ENCODE measurements at places on chromosomes 7 and 10. TPM values are rescaled to one million over a fixed set of nuclear protein-coding genes. Genes with fewer than 3 reads are reported as not detected.

ANKRD1 gene
- 3.2 TPM for polyA plus RNA-seq

SPDYE1 gene
- polyA plus RNA-seq = not detected

TM9SF3 gene
- polyA plus RNA-seq = 61.9 TPM

GRCh38 chr7:50330696-50331095, 26.2 kb downstream of the IKZF1 start:
- DNase-seq = no peak

- no peak for DNase-seq
These were observed 3.2 kb downstream of the CYP3A7 start for GRCh38 chr7:99731638-99732374.

DNA sequence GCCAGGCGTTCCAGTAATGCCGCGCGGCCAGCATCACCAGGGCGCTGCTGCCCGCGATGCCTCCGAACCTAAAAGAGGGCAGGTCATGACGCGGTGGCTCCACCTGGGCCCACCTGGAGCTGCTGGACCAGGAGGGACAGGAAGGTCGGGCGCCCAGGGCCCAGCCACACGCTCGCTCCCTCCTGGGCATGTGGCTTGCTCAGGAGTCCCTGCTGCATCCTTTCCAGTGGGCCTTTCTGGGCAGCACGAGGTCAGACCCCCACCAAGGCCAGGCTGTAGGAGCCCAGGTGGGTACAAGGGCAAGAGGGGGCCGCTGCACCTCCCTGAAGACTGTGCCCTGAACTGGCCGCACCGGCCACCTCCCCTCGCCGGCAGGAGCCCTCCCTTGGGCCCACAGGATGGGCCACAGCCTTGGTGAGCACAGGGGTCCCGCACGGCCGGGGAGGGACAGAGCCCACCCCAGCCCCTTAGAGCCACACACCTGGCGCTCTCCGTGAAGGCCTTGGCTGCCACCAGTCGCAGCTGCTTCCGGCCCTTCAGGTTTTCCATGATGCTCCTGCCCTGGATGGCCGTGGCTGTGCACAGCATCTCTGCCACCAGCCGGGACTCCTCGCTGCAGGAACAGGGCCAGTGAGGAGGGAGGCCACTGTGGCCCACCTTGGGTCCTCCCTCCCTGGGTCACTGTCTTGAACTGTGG, 43.2 kb downstream of the CFAP46 start:
- DNase-seq = no peak
